LoVo (cell line): ENCODE measurements at places on chromosomes 3 and 15.

DNA sequence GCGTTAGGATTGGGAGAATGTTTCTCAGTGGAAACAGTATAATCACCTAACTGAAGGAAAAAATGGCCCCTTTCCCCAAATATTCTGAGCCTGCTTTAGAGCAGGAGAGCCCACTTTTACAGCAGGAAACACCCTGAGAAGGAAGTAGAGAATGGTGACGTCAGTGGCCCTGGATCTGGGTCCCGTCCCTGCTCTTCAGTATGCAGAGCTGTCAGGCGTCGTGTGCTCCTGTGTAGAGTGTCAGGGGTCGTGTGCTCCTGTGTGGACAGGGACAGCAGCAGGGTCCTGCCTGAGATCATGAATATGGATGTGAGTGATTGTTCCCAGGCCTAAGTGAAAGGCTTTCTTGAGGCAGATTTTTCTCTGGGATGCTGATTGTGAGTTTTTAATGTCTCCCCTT lies 45.2 kb downstream of the CGNL1 start:
- no peak for DNase-seq

GRCh38 chr3:126542340-126543241 lies 16.1 kb downstream of the C3orf22 start:
- DNase-seq = no peak

DNA sequence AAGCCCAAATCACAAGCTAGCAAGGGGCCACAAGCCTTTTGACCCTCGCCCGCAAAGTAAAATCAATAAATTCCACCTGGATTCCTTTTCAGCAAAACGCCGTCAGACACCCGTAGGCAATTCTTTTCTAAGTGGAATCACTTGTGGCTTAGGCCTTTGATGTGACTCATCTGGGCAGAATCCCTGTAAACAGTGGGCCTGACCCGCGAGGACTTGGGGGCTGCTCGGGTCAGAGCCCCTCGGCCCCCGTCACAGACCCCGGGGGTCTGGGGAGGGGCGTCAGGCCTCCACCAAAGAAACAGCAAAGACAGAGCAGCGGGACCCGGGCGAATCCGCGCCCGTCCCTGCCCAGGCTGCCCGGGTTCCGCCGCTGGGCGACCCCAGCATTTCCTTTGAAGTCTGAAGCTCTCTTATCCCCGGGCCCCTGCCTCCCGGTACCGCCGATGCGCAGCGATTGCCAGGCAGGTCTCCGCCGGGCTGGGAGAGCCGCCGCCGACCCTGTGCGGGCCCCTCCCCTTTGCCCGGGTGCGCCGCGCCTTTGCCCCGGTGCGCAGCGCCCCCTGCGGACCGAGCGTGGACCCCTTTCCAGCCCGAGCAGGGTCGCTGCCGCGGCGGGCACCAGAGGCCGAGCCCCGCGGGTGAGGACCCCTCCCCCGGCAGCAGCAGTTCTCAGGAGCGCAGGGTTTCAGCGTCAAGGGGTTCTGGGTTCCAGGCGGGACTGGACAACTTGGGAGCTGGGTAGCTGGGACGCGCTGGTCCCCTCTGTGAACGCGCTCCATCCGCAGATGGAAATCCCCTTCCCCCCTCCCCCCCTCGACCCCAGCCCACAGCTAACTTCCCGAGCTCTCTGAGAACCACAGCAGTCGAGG lies 178.3 kb downstream of the UACA start:
- DNase-seq = peak; percentile 43

DNA sequence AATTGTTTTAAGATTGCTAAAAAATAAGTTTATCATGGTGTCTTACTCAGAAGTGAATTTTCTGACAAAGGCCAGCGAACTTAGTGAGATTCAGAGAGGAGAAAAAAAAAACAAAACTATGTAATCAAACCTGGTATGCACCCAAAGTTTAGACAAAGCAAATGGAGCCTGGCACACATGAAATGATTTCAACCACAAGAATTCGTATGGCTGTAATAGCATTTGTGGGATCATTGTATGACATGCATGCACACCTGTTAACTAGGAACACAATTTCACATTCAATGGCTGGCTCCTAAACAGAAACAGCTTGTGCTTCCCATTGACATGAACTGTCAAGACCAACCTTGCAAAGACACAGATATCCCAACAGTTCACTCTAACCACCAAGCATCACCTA lies 94.6 kb downstream of the ZIC4 start:
- no peak for DNase-seq

GRCh38 chr3:187205683-187206082 lies 8.4 kb downstream of the RTP1 start:
- no peak for DNase-seq

DNA sequence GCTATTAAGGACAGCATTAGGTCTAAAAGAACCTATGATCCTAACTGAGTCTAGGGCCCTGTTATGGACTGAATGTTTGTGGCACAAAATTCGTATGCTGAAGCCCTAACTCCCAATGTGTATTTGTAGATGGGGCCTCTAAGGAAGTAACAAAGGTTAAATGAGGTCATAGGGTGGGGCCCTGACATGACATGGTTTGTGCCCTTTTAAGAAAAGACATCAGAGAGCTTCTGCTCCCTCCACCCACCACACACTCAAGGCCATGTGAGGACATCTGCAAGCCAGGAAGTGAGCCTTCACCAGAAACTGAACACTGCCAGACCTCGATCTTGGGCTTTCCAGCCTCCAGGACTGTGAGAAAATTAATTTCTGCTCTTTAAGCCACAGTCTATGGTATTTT lies 49.2 kb downstream of the PHC3 start:
- peak; percentile 10 for DNase-seq

DNA sequence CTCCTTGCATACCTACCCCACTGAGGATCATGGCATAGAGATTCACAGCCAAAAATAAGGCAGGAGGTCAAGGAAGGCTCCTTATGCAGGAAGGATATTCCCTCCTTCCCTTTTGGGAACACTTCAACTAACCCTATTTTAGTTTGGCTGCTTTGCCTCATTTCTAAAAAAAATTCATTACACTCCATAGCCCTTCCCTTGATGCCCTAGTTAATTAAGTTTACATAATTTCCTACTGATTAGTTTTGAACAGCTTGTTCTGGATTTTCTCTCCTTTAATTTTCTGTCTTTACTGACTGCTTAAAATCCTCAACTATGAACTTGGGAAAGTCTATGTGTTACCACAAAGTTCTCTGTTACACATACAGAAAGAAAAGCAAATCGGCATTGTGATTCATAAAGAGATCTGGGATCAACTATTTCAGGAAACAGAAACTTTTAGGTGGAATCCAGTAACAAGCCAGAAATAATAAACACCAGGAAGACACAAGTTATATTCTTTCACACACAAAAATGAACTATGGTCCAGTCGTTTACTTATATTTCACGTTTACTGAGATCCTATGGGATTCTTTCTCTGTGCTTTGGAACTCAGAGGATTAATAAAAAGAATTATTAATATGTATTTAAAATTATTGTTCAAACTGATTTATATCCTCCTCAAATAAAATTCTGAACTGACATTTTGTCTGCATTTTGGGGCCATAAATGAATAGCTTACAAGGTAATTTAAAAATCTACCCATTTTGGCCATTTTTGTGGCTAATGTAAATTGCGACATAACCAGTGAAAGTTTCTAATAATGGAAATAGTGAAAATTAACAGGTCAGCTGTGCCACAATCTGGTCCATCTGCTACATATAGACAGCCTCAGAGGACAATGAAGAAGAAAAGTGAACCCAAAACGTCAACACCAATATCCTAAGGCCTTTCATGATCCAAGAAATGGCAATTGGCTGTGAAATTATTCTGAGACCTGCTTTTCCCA lies 113.8 kb downstream of the FRMD5 start:
- no peak for DNase-seq

DNA sequence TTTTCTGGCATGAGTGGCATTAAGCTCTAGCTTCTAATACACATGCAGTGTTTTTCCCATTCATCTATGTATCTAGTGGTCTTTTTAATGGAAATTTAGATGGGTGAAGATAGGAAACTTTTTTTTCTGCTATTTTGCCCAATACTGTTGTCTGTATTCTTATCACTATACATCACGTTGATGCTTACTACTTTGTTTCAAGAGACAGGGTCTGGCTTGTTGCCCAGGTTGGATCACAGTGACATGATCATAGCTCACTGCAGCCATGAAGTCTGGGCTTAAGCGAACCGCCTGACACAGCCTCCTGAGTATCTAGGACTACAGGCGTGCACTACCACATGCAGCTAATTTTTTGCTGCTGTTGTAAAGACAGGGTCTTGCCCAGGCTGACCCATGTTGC lies 84.6 kb downstream of the PEAK1 start:
- no peak for DNase-seq

DNA sequence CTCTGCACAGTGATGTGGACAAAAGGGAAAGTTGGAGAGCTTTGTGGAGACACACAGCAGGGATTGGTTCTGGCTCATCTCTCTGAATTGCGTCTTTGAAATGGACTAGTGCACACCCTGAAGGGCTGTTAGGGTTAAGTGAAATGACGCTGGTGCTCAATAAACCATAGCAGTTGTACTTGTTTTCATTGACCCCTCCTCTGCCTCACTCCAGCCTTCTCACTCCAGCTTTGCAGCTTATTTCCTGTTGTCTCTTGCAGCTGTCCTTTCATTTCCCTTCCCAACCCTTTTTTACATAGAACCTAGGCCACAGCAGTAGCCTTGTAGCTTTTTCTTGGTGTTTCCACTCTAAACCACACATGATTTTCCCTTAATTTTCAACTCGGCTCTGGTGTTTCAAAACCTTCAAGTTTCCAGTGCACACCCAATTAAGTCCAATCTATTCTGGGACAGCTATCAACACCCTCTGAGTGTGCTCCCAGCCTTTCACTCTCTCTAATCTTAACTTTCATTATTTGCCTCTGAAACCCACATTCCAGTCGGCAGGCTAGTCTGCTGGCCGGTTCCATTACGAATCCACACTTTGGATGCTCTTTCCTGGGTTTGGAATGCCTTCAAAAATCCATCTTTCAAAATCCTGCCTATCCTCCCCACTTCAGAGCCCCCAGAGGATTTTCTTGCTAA lies 6.4 kb downstream of the C3orf52 start:
- no peak for DNase-seq

- DNase-seq = no peak
These were observed 40.8 kb downstream of the TMEM45A start for GRCh38 chr3:100533176-100533575.

GRCh38 chr15:48298914-48299313 lies 32.3 kb upstream of the DUT start:
- DNase-seq = no peak

DNA sequence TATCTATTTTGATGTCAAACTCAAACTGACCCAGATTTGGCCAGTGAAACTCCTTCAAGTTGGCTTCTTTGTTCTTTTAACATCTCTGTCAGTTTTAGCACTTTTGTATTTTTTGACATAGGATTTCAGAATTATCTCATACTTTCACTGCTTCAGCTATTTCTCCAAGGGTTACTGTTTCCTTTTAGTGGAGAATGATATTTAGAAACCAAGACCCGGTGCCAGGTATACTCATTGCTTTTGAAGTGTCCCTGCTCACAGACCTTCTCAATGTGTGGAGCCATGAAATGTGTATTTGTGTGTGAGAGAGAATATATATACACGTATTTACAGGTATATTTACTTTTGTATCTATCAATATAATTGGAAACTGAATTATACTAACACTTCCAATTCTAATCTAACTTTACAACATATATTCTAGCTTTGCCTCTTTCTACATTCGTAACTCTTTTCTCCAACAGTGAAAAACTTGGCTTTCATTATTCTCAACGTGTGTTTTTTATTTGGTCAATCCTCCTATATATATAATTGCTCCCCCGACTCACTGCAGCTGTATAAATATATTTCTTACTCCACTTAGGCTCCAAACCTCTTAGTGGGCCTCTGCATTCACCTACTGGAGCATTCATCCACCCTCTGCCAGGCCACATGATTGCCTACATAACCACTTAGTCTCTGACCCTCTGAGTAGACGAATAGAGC lies 54.0 kb downstream of the OTOL1 start:
- no peak for DNase-seq

GRCh38 chr3:176159796-176160195 lies 1037.5 kb downstream of the TBL1XR1 start:
- DNase-seq = no peak

- DNase-seq = no peak
These were observed 39.9 kb upstream of the PRTG start for GRCh38 chr15:55782901-55783300.

GRCh38 chr15:32952901-32953532 lies 235.2 kb downstream of the GREM1 start:
- DNase-seq = no peak

GRCh38 chr3:21825684-21826083 lies 74.7 kb upstream of the ZNF385D start:
- no peak for DNase-seq

GRCh38 chr3:190208196-190208595 lies 87.5 kb upstream of the P3H2 start:
- DNase-seq = no peak

DNA sequence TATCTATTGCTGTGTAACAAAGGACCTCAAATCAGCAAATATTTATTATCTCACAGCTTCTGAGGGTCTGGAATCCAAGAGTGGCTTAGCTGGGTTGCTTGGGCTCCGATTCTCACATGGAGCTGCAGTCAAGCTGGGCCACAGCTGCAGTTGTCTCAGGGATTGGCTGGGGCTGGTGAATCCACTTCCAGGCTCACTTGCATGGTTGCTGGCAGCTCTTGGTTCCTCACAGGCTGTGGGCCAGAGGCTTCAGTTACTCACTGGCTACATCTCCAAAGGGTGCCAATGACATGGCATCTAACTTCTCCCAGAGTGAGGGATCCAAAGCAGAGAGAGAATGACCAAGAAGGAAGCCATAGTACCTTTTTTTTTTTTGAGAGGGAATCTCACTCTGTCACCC lies 13.9 kb upstream of the SYNM start:
- DNase-seq = no peak

DNA sequence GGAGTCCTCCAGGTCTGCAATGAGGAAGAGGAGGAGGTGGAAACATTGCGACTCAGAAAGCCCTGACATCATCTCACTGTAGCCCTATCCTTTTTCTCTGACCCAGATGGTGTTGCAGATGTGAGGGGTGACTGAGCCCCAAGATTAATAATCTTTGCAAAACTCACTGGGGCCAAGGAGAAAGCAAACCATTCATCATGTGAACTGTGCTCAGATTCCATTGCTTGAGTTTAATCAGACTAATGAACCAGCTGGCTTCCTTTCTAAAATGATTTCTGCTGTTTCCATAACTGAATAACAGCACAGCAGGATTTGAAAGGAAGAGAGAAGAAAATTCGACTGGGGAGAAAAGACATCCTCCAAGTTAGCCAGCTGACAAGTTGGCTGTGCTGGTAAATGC lies 13.4 kb upstream of the DGKG start:
- no peak for DNase-seq
